ENCODE measurements at places on chromosomes 12 and 14. TPM values are rescaled to one million over a fixed set of nuclear protein-coding genes. Genes with fewer than 3 reads are reported as not detected.

DNA sequence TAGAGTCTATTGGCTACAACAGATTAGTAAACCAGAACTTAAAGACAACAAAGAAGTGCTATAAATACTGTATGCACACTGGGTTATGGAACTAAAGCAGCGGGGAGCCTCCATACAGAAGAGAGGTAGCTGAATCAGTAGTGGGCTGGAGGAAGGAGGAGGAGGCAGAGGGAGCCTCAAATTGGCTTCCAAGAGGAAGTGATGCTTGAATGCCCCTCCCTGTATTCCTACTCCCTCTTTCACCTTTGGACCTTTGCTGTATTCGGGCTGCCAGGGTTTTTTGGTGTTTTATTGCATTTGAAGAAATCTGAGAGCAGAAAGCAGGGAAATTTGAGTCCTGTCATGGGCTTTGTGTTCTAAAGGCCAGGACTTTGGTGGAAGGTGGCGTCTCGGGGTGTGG lies 104.0 kb upstream of the PTPRB start:
- H3K27me3 ChIP-seq, result no peaks in the 10 kb centered on the region
- H3K4me1 ChIP-seq, result no peaks in the 10 kb centered on the region
- H3K36me3 ChIP-seq, result no peaks in the 10 kb centered on the region
- no peak overlapping the region for H3K4me3 ChIP-seq
- DNase-seq, result no peak

DNA sequence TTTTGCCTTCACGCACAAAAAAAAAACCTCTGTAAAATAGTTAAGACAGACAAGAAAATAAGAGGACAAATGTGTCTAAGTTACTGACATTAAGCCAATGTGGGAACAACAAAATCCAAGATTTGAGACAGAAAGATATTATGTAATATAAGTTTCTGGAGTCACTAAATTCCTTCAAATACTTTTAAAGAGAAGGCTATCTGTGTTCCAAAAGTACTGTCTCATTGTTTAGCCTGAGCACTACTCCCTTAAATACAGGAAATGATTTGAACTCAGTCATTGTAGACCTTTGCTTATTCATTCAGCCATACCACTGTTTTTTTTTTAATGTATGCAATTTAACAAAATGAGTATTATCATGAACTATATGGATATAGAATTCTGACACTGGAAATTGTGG lies 82.7 kb upstream of the KITLG start:
- no peak overlapping the region for H3K27ac ChIP-seq
- no peaks in the 10 kb centered on the region for H3K27me3 ChIP-seq
- H3K36me3 ChIP-seq, result no peaks in the 10 kb centered on the region
- H3K4me3 ChIP-seq, result no peak overlapping the region

DNA sequence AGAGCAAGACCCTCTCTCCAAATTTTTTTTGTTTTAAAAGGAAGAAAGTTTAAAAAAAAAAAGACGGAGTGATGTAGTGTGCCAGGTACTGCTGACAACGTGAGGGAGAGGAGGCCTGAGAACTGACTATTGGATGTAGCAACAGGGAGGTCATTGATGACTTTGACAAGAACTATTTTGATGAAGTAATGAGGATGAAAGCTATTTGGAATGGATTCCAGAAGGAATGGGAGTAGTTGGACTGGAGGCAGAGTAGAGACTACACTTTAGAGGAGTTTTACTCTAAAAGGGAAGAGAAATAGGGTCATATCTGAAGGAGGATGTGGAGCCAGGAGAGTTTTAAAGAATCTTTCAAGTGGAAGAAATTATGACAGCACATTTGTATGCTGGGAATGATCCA lies 27.8 kb upstream of the SLC38A2 start:
- DNase-seq, result no peak
- no peaks in the 10 kb centered on the region for H3K36me3 ChIP-seq
- H3K27ac ChIP-seq, result no peak overlapping the region
- no peaks in the 10 kb centered on the region for H3K4me1 ChIP-seq
- H3K27me3 ChIP-seq, result no peaks in the 10 kb centered on the region

- no peak for DNase-seq
- no peak overlapping the region for H3K27ac ChIP-seq
- H3K36me3 ChIP-seq, result no peaks in the 10 kb centered on the region
Observed at GRCh38 chr14:91254461-91254860, 10.0 kb upstream of the GPR68 start.

DNA sequence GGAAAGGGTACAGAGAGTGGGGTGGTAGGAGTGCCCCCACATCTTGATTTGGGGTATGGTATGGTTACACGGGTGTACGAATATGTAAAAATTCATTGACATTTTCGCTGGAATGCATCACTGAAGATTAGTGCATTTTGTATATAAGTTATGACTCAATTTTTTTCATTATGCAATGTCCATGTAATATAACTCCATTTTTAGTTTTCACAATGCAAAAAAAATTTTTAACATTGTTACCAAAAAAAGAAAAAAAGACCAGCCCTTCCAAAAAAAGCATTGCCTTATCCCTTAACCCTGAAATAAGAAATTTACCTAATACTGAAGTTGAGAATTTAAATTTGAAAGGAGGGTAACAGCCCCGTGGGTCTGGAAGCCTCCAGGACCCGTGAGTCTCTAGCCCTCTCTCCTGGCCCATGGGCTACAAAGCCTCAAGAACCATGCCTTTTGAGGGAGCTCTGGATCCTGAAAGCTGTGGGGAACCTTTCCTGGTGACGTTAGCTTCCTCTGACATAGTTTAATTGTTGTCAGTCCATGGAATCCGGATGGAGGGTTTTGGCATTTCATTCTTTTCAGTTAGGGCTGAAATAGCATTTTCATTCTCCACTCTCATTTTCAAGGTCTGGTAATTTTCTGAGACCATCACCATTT lies 55.6 kb upstream of the ACTN1 start:
- H3K4me1 ChIP-seq, result no peaks in the 10 kb centered on the region
- no peaks in the 10 kb centered on the region for H3K27me3 ChIP-seq
- no peak overlapping the region for H3K4me3 ChIP-seq
- H3K27ac ChIP-seq, result no peak overlapping the region

DNA sequence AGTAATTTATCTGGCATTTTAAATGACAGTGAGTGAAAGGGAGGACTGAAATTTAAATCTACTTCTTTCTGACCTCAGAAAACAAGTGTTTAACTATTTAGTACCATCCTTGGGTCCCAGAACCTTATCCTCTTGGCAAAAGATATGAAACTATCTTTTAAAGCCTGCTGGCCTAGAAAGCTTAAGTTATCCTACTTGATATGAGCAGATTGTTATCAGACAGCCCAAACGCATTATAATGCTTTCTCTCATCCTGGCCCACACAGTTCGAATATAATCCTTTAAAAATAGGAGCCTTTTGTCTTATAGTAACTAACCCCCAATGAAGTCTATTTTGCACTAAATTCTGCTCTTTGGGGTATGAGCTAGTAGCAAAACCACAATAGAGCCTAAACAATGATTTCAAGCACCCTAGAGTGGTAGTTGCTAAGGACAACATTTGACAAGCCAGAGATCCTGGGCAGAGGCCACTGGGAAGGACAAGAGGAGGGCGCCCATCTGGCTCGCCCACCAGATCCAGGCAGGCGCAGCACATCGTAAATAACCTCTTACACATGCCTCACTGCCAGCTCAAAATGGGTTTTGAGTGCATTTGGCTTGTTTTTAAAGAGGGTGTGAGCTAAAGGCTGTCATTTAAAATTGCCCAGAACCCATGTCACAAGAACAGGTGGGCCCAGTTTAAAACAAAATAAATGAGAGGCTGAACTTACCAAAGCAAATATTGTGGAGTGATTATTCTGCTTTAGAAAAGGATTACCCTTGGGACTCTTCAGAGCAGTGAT lies 37.7 kb upstream of the CRY1 start:
- H3K4me3 ChIP-seq, result no peak overlapping the region
- no peak for DNase-seq
- no peaks in the 10 kb centered on the region for H3K27me3 ChIP-seq
- H3K36me3 ChIP-seq, result no peaks in the 10 kb centered on the region
- H3K4me1 ChIP-seq, result no peaks in the 10 kb centered on the region

DNA sequence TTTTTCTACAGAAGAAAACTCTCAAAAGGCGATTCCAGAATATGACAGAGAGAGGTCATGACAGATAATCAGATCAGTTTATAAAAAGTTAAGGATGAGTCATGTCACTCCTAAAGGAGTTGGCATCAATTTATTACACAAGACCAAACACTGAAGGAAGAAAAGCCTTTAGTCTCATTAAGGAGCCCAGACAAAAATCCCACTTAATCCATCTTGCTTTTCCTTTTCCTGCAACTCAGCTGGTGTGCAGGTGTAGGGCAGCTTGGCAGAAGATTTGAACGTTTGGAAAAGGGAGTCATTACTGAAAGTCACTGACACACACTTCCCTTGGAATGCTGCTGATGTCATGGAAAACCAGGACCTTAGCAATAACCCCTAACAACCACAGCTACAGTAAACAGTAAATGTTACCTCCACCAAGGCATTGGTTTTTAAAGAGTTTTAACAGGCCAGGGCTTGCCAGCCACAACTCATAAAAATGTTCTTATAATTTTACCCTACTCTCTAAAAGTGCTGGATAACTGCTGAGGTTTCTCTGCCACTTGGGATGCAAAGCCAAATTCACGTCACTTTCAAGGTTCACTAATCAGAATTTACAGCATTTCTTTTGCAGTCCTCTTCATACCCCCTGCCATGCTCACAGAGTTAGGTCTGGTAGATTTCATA lies 320.6 kb downstream of the RAD51B start:
- peak; percentile 77 for DNase-seq
- H3K4me1 ChIP-seq, result peaks cover 18% of the 10 kb centered on the region
- H3K27me3 ChIP-seq, result no peaks in the 10 kb centered on the region
- H3K27ac ChIP-seq, result peak overlapping the region; percentile 89

DNA sequence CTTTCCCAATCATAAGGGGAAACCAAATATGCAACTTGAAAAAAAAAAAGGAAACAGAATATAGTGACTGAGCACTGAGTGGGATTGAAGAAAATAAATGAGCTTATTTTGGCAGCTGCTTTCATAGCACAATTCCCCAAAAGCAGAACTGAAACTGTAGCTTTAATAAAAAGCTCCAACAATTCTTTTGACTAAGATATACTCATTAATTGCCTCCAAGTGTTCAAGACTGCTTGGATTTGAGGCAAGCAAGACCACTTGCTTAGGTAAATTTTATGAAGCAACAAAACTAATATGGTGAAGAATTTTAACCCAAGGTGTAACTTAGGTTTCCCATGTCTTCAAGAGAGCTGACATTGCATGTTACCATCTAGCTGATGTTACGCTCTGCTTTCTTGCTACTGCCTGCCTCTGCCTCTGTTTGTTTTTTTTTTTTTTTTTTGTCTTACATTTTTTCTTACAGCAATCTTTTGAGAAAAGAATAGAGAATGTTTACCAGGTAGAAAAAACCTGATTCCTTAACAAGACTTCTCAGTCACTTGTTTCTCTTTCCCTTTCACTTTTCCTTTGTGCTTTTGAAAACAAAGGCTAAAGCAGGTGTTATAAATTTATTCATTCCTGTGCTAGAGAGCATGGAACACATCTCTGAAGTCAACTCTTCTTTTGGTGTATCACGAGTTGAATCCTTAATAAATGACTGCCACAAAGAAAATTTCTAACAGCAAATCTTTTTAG lies 134.4 kb downstream of the BCAT1 start:
- no peak overlapping the region for H3K4me3 ChIP-seq
- H3K36me3 ChIP-seq, result no peaks in the 10 kb centered on the region
- H3K27ac ChIP-seq, result no peak overlapping the region
- H3K27me3 ChIP-seq, result no peaks in the 10 kb centered on the region
- no peaks in the 10 kb centered on the region for H3K4me1 ChIP-seq

GRCh38 chr12:52042706-52043385 lies 8.4 kb upstream of the NR4A1 start:
- peak overlapping the region; percentile 92 for H3K27ac ChIP-seq
- H3K36me3 ChIP-seq, result no peaks in the 10 kb centered on the region
- no peak overlapping the region for H3K4me3 ChIP-seq

DNA sequence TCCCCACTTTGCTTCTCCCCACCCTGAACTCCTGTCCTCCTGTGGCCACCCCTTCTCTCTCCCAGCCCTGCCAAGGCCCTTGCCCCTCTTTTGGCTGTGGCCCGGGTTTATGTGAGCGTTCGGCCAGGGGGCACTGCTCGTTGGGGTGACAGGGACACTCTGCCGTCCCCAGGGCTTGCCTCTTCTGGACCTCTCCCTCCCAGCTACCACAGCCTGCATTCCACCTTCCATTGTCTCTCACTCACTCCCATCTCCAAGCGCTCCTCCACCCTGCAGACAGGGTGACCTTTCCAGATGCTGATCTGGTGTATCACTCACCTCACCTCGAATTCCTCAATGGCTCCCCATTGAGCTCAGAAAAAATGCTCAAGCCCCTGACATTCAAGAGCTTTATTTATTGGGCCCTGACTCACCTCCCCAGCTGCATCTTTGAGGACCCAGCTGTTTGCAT lies 1.4 kb downstream of the SERPINA9 start:
- no peaks in the 10 kb centered on the region for H3K36me3 ChIP-seq
- H3K27ac ChIP-seq, result no peak overlapping the region
- H3K4me3 ChIP-seq, result no peak overlapping the region
- H3K4me1 ChIP-seq, result no peaks in the 10 kb centered on the region
- no peaks in the 10 kb centered on the region for H3K27me3 ChIP-seq
- peak; percentile 7 for DNase-seq

DNA sequence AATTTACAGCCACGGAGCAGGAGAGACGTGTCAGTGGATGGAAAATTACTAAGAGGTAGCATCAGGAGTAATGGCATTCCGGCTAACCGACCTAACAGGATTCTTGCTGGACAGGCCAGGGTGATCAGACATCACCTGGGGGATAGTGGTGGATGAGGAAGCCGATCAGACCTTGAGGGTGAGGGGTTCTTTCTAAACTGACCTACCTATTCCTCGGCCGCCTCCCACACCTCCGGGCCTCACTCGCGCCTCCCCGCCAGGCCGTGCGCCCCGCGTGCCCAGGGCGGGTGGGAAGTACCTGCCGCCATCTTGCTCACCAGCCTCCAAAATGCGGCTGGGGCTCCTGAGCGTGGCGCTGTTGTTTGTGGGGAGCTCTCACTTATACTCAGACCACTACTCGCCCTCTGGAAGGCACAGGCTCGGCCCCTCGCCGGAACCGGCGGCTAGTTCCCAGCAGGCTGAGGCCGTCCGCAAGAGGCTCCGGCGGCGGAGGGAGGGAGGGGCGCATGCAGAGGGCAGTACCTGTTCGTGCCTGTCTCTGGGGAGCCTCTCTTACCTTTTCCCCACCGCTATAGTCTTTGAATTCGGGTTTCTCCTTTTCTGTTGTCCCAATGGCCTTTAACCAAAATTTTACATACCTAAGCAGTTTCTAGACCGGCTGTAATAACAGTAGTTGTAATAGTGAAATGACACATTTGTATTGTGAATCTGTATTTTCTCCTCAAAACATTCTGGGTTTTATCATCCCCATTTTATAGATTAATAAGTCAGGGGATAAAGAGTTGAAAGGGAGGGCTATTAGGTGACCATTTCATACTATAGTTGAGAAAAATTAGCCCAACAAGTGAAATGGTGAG lies at the start of gene TMPRSS12:
TMPRSS12 (plus strand) TSS at position 290 of the 857 bp plus-strand sequence; CDS start at position 329, 39 bp downstream.
- H3K36me3 ChIP-seq, result no peaks in the 10 kb centered on the region
- no peaks in the 10 kb centered on the region for H3K27me3 ChIP-seq
- peak; percentile 63 for DNase-seq
- peak within 1 kb of the TSS; percentile 12 for H3K4me3 ChIP-seq
- no peaks in the 10 kb centered on the region for H3K4me1 ChIP-seq
- peak within 1 kb of the TSS; percentile 88 for H3K27ac ChIP-seq

The NPFF gene
- 0.98 TPM for total RNA-seq

The FGF6 gene
- not detected for total RNA-seq

Data from breast epithelium (tissue), 4 donors.